ENCODE measurements at places on chromosomes 6 and 20.
A peak's percentile ranks its signal among the peaks of the same experiment; 100 is the strongest.

GRCh38 chr6:52283111-52283510 lies 1.4 kb downstream of the MCM3 start:
- no peak for DNase-seq

GRCh38 chr6:71139249-71139648 lies 149.4 kb upstream of the OGFRL1 start:
- peak; percentile 40 for DNase-seq

DNA sequence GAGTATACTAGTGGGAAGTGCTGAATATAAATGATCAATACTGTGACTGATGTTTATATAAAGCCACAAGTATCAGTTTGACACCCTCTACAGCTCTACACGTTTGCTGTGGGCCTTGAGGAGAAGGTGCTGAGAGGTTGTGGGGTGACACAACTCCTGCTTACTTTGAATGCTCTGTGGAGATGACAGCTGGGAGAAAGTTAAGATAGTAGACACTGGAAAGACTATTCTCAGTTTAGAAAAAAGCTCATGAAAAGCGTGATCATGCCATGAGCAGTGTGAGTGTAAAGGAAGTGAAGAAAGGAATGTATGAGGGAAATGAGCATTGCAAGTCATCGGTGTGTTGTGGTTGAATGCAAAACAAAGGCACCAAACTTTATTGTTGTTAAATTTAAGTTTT lies 215.8 kb downstream of the UTRN start:
- no peak for DNase-seq

DNA sequence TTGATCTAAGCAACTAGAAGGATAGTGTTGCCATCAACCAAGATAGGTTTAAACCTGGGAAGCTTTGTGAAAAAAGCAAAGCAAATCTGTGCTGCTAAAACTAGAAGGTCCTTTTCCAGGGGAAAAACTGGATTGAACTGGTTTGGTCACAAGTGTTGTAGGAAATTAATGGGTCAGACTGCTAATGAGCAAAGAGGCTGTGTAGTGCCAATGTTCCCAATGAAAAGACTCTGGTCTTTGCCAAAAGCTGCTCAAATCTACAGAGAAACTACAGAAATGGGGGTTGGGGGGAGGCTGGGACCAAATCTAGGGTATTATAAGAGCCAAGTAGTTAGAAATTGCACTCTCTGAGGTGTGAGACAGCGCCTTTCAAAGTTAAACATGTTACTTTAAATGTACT lies 85.0 kb downstream of the PLCG1 start:
- no peak for DNase-seq

GRCh38 chr20:47850146-47850545 lies 64.9 kb upstream of the SULF2 start:
- DNase-seq = no peak

GRCh38 chr6:84453499-84453898 lies 226.1 kb upstream of the CEP162 start:
- DNase-seq = peak; percentile 60

DNA sequence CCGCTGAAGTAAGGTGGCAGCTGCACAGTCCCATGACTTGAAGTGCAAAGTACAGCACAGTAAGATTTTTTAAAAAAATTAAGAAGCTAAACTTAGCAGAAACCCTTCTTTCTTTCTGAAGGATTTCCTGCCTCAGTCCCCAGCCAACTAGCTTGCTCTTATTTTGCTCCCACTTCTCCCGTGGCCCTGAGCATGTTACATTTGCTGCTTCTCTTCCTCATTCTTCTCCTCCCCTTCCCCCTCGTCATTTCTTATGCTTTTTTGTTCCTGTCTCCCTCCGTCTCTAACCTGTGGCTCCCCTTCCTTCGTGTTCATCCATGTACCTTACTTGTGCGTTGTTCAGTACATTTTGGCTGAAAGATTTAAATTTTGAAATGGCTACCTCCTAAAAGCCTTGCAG lies 123.0 kb downstream of the SASH1 start:
- DNase-seq = no peak

All from fibroblast of upper back skin (primary cell).